Stimulated activated CD4-positive, alpha-beta T cell treated with anti-CD3 and anti-CD28 coated beads, TNF-alpha, amount 100 ng/mL, for 1 hour (primary cell): ENCODE measurements at places on chromosomes 11 and 22.

- no peak for DNase-seq
Observed at GRCh38 chr11:26579683-26580082, 7.6 kb upstream of the MUC15 start.

DNA sequence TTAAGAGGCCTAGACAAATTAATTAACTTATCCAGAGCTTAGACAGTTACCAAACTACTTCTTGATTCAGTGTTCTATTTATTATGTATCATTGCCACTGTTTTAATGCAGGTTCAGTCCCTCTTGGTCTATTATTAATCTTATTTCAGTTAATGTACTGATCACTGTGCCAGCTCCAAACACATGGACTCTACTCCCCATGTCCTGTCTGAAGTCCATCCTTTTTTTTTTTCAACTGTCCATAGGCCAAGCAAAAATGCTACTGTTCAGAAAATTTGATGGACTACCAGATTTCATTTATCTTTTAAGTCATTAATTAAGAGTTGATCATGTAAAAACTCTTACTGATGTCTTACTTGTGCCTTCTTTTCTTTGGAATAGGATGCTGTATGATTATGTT, 11.9 kb downstream of the POLD3 start:
- no peak for DNase-seq

- DNase-seq, result no peak
Observed at GRCh38 chr11:60563553-60564235, 48.5 kb downstream of the MS4A13 start.

DNA sequence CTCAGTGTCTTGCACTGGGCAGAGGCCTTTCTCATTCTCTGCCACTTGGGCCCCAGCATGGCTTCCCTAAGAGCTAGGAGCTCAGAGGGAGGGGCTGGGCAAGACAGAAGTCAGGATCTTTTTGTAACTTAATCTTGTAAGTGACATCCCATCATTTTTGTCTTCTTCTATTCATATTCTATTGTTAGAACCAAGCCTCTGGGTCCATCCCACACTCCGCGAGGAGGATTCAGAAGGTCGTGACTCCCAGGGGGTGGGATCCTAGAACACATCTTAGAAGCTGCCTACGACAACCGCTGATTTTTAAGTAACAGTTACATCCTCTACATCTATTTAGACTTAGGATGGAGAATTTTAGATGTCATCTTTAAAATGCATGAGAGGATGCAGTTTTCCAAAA, 1.5 kb upstream of the IL17RA start:
- no peak for DNase-seq

- no peak for DNase-seq
Observed at GRCh38 chr22:41243361-41243760, 2.6 kb upstream of the CHADL start.
